ENCODE measurements at places on chromosomes 1 and 21. TPM values are rescaled to one million over a fixed set of nuclear protein-coding genes. Genes with fewer than 3 reads are reported as not detected.

Gene HS2ST1
- total RNA-seq, result 6.9 TPM

Gene ITGB2
- total RNA-seq, result 284 TPM

Gene SAMSN1
- total RNA-seq, result 51.3 TPM

Gene TRAF3IP3
- total RNA-seq, result 279 TPM

Gene WNT9A
- total RNA-seq, result not detected

DNA sequence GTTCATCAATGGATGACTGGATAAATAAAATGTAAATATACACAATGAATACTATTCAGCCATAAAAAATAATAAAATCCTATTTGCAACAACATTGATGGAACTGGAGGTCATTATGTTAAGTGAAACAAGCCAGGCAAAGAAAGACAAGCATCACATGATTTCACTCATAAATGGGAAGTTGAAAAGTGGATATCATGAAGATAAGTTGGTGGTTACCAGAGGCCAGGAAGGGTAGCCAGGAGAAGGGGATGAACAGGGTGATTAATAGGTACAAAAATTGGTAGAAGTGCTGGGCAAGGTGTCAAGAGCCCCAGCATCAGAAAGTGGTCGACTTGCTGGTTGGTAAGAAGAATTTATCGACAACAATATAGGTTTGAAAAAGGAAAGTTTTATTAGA is 1.3 kb upstream of the PARK7 start:
- no peak overlapping the region for H3K27ac ChIP-seq
- H3K27me3 ChIP-seq, result no peaks in the 10 kb centered on the region
- peaks cover 13% of the 10 kb centered on the region for H3K36me3 ChIP-seq
- peaks cover 52% of the 10 kb centered on the region for H3K4me1 ChIP-seq

DNA sequence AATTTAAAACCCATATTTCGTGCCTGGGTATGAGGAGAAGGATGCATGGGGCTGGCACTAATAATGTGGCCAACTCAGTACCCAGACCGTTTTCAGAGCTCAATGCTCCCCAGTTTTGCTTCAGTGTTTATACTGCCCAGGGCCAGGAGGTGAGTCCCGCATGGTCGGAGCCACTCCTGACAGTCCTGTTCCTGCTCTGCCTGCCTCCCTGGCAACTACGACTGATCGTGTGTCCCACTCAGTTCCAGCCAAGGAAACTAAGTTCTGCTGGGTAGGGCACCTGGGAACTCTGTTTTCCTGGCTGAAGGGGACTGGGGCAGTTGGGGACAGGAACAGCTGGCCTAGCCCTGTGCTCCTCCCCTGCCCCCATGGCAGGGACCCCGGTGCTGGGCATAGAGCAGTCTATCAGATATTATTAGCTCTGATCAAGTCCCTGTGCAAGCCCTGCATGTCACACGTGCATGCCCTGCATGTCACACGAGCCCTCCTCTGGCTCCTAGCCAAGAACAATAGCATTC is 19.2 kb downstream of the S100A7 start:
- H3K27ac ChIP-seq, result no peak overlapping the region
- H3K36me3 ChIP-seq, result no peaks in the 10 kb centered on the region
- H3K4me3 ChIP-seq, result no peak overlapping the region
- H3K27me3 ChIP-seq, result peaks cover 7% of the 10 kb centered on the region

DNA sequence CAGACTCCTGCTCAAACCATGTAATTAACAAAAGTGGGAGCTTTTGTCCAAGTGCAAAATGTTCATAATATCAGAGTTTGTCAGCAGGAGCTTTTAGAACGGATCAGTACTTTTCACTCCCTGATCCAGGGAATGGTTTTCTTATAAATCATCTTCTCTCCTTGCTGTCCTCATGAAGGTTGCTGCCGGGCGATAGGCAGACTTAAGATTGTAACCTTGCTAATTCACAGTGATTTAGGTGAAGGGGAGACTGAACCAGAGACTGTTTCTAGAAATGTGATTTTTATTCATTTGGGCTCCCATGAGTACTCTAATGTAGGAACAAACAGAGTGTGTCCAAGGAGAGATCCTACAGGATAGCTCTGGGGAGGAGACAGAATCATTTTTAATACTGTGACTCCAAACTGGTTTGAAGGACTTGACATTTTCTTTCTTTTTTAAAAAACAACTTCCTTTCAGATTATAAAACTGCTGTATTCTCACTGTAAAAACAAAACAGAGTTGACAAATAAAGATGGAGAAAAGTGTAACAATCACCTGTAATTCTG is 23.7 kb downstream of the ELAVL4 start:
- H3K4me3 ChIP-seq, result no peak overlapping the region
- no peaks in the 10 kb centered on the region for H3K27me3 ChIP-seq
- no peaks in the 10 kb centered on the region for H3K4me1 ChIP-seq

DNA sequence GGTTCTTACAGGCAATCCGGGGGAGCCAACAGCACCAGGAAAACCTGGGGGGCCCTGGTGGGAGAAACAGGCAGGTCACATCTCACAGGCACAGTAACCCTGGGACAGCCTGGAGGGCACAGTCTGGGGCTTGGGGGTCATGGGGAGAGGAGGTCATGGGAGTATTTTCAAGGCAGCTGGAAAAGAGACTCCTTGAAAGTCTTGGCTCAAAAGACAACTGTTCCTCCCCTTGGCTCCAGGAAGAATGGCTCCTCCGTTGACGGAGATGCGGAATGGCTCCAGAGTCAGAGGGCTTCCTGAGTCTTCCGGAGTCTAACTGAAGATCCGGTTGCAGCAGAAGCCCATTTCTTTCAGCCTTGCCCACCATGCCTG is 25.9 kb upstream of the PEF1 start:
- no peaks in the 10 kb centered on the region for H3K36me3 ChIP-seq
- peaks cover 16% of the 10 kb centered on the region for H3K27me3 ChIP-seq
- H3K4me3 ChIP-seq, result no peak overlapping the region
- H3K4me1 ChIP-seq, result peaks cover 12% of the 10 kb centered on the region
- no peak for DNase-seq

DNA sequence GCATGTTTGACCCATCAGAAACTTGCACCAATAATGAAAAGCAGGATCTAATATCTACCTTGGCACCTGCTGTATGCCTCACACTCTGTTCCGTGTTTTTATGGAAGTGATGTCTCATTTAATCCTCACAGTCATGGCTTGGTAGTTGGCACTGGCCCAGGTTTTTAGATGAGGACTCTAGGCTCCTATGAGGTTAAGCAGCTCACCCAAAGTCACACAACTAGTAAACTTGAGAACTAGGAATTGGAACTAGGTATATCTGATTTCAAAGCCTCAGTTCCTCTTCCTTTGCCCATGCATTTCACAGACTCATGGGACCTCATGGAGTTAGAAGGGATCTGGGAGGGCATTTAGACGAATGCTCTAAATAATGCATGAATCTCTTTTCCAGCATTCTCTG is 21.3 kb upstream of the TARBP1 start:
- H3K4me3 ChIP-seq, result no peak overlapping the region
- H3K27ac ChIP-seq, result no peak overlapping the region
- H3K4me1 ChIP-seq, result peaks cover 10% of the 10 kb centered on the region
- DNase-seq, result no peak
- no peaks in the 10 kb centered on the region for H3K27me3 ChIP-seq

DNA sequence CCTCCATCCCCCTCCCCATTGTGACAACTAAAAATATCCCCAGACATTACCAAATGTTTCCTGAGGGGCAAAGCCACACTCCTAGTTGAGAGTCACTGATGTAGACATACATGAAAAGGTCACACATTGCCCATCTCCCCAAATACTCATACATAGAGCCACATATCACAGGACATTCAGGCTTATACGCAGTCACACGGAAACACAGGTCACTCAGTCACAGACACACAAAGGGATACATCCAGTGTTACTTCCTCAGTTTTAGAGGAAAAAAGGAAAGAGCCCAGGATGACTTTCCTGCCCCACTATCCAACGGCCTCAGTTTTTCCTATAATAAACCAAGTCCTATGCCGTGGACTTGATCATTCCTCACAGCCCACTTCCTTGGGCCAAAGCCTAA is 1.9 kb downstream of the SLC39A1 start:
- H3K4me1 ChIP-seq, result peaks cover 67% of the 10 kb centered on the region
- no peaks in the 10 kb centered on the region for H3K27me3 ChIP-seq
- no peak overlapping the region for H3K4me3 ChIP-seq
- H3K27ac ChIP-seq, result no peak overlapping the region
- H3K36me3 ChIP-seq, result no peaks in the 10 kb centered on the region
- no peak for DNase-seq

DNA sequence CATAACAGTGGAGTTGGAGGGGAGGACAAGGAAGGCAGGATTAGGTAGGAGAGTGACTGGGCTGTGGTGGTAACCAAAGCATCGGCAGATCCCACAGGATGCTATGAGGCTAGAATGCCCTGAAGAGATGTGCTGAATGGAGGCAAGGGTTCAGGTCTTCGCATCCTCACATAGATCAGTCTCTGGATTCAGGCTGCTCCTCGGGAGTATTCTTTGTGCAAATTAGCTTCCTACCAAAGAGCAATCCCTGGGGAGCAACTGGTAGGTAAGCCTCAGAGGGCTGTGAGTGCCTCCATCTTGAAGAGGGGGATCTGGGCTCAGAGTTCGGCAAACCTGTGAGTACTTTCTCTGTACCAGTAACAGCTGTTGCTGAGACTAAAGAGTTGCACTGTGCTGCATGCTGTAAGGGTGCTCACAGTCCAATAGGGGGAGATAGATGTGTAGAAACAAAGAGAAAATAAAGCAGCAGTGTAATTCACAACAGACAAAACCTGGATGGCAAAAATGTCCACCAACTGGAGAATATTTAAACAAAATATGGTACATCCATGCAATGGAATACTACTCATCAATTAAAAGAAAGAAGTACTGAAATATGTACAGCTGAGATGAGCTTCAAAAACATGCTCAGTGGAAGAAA is 322.4 kb upstream of the DEPDC1 start:
- DNase-seq, result no peak
- no peaks in the 10 kb centered on the region for H3K36me3 ChIP-seq
- no peak overlapping the region for H3K4me3 ChIP-seq
- H3K27ac ChIP-seq, result no peak overlapping the region
- H3K4me1 ChIP-seq, result no peaks in the 10 kb centered on the region
- H3K27me3 ChIP-seq, result no peaks in the 10 kb centered on the region

DNA sequence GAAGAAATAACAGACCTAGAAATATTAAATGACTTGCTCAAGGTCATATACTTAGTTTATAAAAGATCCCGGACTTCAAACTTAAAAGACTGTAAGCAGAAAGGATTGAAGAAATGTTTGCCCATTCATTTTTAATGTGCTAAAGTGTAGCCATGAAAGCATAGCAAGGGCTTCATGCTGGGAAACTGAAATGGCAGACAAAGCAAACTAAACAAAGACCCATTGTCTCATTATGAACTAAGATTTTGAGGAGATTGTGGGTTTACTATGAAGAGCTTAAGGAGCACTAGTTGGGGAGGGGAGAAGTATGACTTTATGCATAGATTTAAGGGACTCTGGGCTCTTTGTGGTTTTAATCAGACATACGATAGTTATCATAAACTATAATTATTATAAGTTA is 26.3 kb downstream of the ADAMTS1 start:
- no peaks in the 10 kb centered on the region for H3K4me1 ChIP-seq
- H3K27me3 ChIP-seq, result no peaks in the 10 kb centered on the region
- H3K4me3 ChIP-seq, result no peak overlapping the region
- no peaks in the 10 kb centered on the region for H3K36me3 ChIP-seq
- no peak overlapping the region for H3K27ac ChIP-seq

DNA sequence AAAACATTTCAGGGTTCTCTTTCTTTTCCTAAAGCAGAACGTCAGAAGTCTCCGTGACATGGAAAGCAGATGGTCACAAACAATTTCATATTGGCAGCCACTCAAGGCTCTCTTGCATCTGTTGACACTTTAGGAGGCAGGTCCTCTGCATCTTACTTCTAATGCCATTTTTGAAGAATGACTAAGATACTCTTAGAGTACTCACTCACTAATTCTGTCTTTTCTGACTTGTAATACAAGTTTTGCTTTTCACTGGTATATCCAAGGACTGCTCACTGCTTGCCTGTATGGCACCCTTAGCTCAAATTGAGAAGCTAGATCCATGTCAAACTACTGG is 68.3 kb downstream of the PRRX1 start:
- no peak overlapping the region for H3K4me3 ChIP-seq
- no peaks in the 10 kb centered on the region for H3K36me3 ChIP-seq
- no peaks in the 10 kb centered on the region for H3K4me1 ChIP-seq
- H3K27me3 ChIP-seq, result no peaks in the 10 kb centered on the region

GRCh38 chr1:47559944-47560695 is 122.3 kb downstream of the FOXD2 start:
- H3K27ac ChIP-seq, result no peak overlapping the region
- DNase-seq, result no peak
- H3K27me3 ChIP-seq, result peaks cover 5% of the 10 kb centered on the region

- peak overlapping the region; percentile 25 for H3K4me3 ChIP-seq
- no peaks in the 10 kb centered on the region for H3K36me3 ChIP-seq
- no peaks in the 10 kb centered on the region for H3K27me3 ChIP-seq
- peak; percentile 58 for DNase-seq
- peaks cover 80% of the 10 kb centered on the region for H3K4me1 ChIP-seq
These were observed 19.4 kb downstream of the ABCG1 start for GRCh38 chr21:42238185-42238934.
